ENCODE measurements at places on chromosomes 1 and 21.

- no peak for DNase-seq
These were observed 898 bp downstream of the LDLRAP1 start for GRCh38 chr1:25544243-25544764.

DNA sequence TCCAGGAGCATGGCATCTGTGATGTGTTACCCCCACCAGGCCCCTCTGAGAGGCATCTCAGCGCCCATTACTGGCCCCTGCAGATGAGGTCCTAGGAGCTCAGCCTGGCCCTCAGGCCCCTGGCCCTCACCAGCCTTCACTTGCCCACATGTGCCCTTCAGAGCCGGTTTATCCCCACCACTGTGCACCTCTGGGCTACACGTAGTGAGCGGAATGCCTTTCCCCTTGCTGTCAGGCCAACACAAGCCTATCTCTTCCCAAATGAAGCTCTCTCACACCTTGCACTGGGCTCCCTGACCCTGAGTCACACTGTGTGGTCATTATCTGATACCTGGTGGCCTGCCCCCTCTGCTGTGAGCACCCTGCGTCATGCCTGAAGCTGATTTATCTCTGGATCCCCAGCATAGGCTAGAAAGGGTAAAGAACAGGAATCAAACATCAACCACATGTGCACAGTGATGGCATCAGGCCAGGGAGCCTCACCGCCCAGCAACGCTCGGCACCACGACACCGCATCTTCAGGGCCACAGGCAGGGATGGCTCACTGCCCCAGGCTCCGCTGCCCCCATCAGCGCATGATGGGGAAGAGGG, 49.1 kb downstream of the GLIS1 start:
- DNase-seq = no peak

DNA sequence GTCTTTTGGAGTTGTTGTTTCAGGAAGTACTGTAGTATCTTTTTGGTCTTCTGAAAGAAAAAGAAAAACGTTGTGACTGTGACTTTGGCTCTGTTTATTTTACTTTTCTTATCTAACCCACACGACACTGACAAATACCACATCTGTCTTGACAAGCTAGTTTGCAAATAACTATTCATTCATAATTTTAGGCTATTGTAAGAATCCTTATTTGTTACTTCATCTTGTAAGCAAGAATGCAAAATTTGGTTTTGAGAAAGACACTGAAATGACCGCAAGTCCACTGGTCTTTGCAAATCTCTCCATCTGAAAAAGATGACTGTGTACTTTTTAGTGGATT, 12.7 kb downstream of the TGFB2 start:
- no peak for DNase-seq

DNA sequence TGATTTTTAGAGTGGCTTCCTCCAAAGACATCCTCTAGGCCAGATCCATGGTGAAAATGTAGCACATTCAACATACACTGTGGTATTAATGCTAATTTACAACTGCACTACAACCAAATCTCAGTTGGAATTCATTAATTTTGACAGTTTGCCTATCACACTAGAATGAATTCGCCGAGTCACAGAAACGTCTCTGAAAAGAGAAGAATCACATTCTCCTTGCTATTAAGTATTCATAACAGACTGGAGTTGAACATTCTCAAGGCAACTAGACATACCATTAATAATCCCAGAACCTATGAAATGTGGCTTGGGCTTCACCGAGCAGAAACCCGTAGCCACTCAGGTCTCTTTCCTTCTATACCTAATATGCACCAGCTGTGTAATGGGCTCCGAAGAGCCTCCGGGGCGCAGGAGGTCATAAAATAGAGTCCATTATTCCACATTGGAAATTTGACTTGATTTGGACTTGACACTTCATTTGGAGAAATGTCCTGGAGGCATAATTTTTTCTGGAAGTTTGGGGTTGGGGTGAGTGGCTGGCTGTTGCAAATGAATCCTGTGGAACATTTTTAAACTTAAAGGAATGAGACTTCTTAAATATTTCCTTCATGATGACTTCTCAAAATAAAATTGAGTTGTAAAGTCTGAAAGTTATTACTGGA, 117.1 kb downstream of the DSCAM start:
- no peak for DNase-seq

DNA sequence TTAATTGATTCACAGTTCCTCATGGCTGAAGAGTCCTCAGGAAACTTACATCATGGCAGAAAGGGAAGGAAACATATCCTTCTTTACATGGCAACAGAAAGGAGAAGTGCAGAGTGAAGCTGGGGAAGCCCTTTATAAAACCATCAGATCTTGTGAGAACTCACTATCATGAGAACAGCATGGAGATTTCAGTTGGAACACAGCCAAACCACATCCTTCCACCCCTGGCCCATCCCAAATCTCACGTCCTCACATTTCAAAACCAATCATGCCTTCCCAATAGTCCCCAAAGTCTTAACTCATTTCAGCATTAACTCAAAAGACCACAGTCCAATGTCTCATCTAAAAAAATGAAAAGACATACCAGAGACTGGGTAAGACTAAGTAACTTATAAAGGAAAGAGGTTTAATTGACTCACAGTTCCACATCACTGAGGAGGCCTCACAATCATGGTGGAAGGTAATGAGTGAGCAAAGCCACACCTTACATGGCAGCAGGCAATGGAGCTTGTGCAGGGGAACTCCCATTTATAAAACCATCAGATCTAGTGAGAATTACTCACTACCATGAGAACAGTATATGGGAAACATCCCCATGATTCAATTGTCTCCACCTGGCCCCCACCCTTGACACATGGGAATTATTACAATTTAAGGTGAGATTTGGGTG, 105.2 kb downstream of the MRPL39 start:
- no peak for DNase-seq

DNA sequence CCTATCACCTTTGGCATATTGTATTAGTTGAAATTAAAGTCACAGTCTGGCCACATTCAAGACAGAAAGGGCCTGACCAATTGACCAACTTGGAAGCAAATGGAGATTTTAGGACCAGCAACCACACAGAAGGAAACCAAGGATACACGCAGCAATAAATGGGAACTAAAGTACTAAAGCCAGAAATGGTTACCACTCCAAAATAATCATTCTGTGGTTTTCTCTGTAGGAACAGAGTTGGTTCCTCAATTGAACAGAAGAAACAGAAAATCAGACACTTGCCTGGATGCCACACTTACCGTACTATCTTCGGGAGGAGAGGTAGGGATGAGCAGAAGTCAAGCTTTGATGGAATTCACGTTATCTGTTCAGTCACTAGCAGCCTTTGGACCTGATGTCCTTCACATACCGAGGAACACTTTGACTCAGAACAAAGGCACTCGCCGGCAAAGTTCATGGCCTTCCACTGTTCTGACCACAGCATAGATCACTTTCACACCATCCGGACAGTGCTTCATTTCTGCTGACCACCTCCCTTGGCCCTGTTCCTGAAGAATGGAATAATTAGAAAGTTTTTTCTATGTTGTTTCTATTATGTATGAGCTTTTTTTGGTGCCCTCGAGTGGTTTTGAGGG, 96.9 kb downstream of the LPAR3 start:
- DNase-seq = no peak

DNA sequence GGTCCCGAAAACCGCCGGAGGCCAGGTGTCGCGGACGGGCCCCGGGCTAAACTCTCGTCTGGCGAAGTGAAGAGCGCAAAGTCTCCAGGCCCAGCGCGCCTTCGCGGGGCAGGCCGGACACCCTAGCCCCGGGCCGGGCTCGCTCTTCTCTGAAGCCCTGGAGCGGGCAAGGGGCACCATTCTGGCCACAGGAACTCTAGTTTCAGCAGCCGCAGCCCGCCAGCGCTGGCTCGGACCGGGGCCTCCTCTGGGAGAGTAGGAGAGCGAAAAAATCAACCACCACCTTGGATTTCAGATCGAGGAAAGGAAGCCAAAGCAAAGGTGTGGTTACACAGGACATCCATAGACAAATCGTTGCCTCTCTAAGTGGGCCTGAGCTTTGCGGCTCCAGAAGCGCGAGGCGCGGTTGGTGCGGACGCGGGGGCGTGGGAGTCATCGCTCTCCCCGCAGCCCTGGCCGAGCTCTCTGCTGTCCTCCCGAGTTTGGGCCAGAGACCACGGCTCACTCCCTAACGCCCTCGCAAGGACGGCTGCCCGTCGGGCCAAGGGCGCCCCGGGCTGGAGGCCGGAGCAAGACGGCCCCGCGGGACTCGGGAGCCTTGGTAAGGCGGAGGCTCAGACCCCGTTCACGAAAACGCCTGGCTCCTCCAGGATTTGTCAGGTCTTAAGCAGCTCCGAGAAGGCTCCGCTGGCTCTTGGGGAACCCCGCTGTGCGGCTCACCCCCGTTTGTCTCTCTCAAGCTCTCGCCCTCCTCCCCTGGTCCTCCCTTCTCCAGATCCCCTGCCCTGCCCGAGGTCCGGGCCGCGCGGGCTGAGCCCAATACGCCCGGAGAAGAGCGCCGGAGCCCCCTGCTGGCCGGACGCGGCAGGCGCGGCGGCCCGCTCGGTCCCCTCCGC, 132.9 kb upstream of the DPYD start:
- DNase-seq = peak; percentile 35

Measured in activated CD4-positive, CD25-positive, alpha-beta regulatory T cell (primary cell).